ENCODE measurements at places on chromosomes 5 and 9.

GRCh38 chr9:88221105-88221504 is 82.8 kb upstream of the SPATA31C2 start:
- no peak for DNase-seq

DNA sequence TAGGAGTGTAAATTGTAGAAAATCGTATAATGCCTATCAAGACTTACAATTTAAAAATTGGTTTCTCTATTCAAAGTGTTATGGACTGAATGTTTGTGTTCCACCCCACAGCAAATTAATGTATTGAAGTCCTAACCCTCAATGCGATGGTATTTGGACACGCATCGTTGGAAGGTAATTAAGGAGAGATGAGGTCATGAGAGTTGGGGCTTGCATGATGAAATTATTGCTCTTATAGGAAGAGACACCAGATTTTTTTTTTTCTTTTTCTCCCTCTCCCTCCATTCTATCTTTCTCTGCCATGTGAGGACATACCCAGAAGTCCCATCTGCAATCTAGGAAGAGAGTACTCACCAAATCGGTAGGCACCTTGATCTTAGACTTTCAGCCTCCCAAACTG is 189.2 kb downstream of the MAN2A1 start:
- DNase-seq = no peak

GRCh38 chr5:134664448-134664847 is 15.9 kb downstream of the SEC24A start:
- no peak for DNase-seq

DNA sequence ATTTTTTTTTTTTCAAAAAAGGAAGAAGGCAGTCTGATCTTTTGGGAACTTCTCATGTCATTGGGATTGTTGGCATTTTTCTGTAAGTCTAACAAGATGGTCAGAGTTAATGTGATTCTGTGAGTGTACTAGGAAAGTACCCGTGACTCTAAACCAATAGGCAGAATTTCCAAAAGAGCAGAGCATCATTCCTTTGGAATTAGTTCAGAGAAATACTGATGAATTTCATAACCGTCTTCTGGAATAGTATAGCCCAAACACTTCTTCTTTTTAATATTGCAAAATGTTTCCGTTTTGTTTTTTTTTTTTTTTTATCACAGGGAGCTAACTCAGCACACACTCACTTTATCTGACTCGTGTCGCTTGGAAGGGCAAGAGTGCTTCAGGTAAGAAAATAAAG is 407.4 kb downstream of the DTWD2 start:
- DNase-seq = no peak

- DNase-seq = no peak
Measured at GRCh38 chr5:172833372-172833685, 722 bp upstream of the ERGIC1 start.

DNA sequence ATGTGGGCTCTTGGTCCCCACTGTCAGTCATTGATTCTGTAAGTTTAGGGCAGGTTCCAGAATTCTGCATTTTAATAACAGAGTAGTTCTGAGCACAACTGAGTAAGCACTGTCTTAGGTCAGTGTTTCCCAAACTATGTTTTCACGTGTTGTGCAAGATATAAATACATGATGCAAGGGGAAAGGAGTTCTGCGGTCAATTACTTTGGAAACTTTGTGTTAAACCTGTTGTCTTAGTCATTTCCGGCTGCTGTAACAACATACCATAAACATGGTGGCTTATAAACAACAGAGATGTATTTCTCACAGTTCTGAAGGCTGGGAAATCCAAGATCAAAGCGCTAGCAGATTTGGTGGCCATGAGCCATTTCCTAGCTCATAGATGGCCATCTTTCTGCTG is 69.8 kb downstream of the EQTN start:
- no peak for DNase-seq

GRCh38 chr5:96946381-96946780 is 10.5 kb downstream of the LNPEP start:
- DNase-seq = no peak

DNA sequence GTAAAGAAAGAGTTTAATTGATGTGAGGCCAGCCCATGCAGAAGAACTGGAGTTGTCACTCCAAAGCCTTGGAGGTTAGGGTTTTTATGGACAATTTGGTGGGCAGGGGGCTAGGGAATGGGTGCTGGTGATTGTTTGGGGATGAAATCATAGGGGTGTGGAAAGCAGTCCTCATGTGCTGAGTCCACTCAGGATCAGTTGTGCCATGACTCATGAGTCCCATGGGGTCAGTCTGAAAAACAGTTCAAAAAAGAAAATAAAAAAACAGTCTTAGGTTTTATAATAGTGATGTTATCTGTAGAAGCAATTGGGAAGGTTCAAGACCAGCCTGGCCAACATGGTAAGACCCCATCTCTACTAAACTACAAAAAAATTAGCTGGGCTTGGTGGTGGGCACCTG is 162.3 kb downstream of the KDM4C start:
- DNase-seq = no peak

DNA sequence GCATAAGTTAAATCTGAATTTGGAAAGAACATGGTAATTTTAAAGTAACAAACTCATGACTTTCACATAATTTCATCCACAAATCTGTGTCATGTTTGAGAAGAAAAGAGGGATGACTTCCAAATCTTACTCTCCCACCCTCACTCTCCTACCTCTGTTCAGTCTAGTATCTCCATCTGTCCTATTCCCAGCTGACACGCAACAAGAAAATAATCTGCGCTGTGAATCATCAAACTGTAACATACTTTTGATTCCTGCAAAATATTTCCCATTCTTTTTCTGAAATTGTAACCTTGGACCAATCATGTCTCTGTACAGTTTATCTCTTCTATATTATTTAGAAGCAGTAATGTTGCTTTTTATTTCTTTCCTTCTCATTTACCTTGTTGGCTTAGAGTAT is 91.4 kb downstream of the SLC12A2 start:
- DNase-seq = no peak

- no peak for DNase-seq
Measured at GRCh38 chr5:123718238-123718637, 206.3 kb downstream of the CSNK1G3 start.

DNA sequence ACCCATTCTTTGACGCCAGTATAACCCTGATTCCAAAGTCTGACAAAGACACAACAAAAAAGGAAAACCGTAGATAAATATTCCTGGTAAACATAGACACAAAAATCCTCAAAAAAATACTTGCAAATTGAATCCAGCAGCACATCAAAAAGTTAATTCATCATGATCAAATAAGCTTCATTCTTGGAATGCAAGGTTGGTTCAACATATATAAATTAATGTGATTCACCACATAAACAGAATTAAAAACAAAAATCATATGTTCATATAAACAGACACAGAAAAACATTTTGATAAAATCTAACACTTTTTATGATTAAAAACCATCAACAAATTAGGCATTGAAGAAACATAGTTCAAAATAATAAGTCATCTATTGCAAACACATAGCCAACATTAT is 324.2 kb upstream of the TRPC7 start:
- no peak for DNase-seq

DNA sequence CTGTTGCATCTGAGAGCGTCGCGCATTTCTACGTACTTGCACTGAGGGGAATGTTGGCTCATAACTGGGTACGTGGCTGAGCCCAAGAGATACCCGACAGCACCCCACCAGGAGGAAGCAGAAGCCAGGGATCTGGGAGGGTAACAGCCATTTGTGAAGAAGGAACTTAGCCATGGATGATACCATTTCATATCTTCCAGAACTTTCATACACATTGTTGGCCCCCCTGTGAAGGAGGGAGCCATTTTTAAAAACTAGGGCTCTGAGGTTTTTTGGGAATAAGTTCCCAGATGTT is 101.4 kb upstream of the SLC44A1 start:
- DNase-seq = no peak

GRCh38 chr5:177472460-177473442 is 683 bp downstream of the DBN1 start:
- no peak for DNase-seq

DNA sequence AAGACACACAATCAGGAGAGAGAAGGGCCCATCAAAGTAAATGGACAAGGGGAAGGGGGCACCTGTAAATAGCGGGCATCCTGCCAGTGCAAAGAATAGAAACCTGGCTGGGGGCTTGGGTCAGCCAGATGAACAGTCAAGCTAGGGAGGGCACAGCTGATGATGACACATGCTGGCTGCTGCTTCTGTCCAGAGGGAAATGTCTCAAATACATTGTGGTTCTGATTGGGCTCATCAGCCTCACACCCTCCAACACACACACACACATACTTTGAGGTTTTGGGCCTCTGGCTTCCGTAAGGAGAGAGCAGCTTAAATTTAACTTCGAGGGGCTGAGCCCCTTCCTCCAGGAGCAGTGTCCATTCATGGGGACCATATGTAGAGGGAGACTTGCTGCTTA is 27.6 kb upstream of the SPATA31E1 start:
- DNase-seq = no peak

DNA sequence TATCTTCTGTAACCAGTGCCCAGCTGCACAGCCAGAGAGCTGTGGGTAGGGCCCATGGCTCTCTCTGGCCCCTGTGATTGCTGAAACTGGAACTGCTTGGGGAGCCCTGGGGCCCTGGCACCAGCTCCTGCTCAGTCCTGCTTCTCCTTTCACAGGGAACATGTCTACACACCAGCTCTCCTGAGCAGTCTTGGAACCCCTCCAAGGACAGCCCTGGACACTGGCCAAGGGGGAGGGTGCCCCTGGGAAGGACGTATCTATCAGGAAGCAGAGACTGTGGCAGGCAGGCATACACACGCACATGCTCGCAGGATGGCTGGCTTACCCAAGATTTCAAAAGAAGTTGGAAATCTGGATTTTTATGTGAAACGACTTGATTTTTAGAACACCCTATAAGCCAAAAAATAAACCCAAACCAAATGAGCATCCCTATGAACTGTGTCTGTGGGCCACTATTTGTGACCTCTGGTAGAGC is 8.8 kb upstream of the TRAF1 start:
- DNase-seq = no peak

GRCh38 chr9:90544488-90544887 is 98.1 kb downstream of the DIRAS2 start:
- no peak for DNase-seq

GRCh38 chr5:173178369-173178910 is 34.1 kb downstream of the BNIP1 start:
- no peak for DNase-seq

DNA sequence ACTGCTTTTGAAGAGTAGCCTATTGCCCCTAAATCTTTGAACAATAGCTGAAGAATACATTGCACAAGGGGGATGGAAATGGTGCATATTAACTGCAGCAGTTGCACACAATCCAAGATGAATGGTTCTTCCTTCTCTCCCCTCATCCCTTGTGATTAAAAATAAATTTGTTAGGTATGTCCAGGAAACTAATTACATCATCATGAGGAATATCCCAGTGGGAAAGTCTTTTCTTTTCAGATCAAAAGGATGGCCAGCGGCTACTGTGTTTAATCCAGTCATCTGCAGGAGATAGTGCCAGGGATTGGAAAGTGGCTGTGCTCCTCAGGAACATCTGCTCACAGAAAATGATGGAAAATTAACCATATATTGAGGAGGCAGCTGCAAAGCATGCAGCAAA is 508.4 kb upstream of the SEMA6A start:
- DNase-seq = no peak

- DNase-seq = no peak
Measured at GRCh38 chr5:3307982-3308621, 287.5 kb upstream of the IRX1 start.

- DNase-seq = no peak
Measured at GRCh38 chr9:21481470-21482056, 550 bp downstream of the IFNE start.

DNA sequence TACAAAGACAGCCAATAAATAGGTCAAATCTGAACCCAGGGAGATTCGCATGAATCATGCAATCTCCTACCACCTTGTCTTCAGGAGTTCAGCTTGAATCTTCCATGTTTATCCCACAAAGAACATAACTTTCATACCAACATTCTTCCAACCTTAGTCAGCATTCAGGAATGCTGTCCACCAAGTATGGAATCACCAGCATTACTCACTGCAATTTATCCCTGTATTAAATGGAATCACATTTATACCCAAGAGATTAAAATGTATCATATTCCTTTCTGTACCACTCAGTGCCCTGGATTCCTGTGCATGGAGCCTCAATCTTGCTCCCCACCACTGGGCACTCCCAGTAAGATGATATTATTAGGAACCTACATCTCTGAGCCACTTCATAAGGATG is 162.6 kb downstream of the GLIS3 start:
- no peak for DNase-seq

GRCh38 chr5:120545007-120545406 is 80.9 kb downstream of the PRR16 start:
- no peak for DNase-seq

GRCh38 chr5:158054223-158055110 is 195.5 kb upstream of the CLINT1 start:
- no peak for DNase-seq

- DNase-seq = no peak
Measured at GRCh38 chr9:121350993-121351561, 19.0 kb downstream of the STOM start.

DNA sequence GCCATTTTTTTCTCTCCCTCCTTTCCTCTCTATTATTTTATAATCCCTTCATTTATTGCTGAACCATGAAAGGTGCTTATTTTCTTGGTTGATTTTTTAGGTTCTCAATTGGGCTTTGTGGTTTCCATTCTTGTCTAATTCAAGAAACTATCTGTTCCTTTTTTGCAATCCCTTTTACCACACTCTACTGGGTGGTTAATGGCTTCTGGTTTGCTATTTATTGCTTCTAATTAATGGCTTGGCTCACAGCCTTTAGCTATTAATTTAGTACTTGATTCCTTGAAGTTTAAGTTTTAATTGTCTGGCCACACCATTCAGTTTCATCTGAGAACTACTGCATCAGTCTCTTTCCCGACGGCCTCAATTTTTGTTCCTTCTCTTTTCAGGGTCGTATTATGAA is 5.6 kb downstream of the FRRS1L start:
- no peak for DNase-seq

DNA sequence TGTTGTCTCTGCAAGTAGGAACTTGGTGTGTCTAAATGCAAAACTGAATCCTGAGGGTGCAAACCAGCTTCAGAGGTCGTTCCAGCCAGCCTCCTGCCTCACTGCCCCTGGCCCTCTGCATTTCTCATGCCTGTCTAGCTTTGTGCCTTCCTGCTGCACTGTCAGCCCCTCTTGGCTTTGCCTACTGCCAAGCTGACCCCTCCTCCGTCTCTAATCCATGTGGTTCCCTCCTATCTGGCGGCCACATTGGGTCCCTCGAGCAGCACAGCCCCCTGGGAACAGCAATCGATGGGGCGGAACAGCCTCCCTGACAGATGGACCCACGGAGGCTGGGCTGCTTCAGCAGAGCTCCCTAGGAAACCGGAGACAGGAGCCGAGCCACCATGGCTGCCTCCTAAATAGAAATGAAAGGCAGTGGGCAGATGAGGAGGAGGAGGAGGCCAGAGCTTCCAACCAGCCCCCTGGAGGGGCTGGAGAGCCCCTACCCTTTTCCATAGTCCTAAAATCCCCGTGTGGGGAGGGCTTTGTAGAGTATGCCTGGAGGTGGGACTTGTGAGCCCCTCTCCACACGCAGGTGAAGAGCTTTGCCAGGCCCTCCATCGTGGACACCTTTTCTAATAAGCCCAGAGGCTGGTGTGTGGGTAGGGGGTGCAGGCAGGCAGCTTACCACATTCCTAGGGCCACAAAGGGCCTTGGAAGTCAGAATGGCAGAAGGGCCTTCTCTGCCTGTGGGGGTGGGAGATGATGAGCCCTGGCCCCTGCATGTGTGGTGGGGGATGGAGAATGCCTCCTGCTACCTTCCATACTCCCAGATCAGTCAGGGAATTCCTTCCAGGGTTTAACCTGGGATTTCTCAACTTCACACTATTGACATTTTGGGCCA is 9.2 kb upstream of the CXXC5 start:
- DNase-seq = no peak

All from GM12864 (cell line).